ENCODE measurements at places on chromosomes 5 and 9. TPM values are rescaled to one million over a fixed set of nuclear protein-coding genes. Genes with fewer than 3 reads are reported as not detected.

ICE1 gene
- polyA plus RNA-seq, result 9.0 TPM

IFNA13 gene
- not detected for polyA plus RNA-seq

SEMA6A gene
- 0.50 TPM for polyA plus RNA-seq

LEAP2 gene
- polyA plus RNA-seq, result 0.36 TPM

PDE6A gene
- not detected for polyA plus RNA-seq

ANKRD20A1 gene
- not detected for polyA plus RNA-seq

GRCh38 chr9:121607434-121608167 is 43.8 kb upstream of the DAB2IP start:
- peak; percentile 60 for DNase-seq

DNA sequence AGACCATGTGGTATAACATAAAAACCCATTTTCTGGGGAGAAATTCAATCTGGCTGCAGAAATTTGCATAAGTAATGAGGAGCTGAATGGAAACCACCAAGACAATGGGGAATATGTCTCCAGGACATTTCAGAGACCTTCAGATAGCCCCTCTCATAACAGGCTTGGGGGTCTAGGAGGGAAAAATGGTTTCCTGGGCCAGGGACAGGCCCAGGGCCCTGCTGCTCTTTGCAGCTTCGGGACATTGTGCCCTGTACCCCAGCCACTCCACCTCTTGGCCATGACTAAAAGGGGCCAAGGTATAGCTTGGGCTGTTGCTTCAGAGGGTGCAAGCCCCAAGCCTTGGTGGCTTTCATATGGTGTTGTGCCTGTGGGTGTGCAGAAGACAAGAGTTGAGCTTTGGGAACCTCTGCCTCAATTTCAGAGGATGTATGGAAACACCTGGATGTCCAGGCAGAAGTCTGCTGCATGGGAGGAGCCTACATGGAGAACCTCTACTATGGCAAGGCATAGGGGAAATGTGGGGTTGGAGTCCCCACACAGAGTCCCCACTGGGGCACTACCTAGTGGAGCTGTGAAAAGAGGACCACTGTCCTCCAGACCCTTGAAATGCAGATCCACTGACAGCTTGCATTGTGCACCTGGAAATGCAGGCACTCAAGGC is 30.4 kb downstream of the MRPS30 start:
- DNase-seq, result no peak

DNA sequence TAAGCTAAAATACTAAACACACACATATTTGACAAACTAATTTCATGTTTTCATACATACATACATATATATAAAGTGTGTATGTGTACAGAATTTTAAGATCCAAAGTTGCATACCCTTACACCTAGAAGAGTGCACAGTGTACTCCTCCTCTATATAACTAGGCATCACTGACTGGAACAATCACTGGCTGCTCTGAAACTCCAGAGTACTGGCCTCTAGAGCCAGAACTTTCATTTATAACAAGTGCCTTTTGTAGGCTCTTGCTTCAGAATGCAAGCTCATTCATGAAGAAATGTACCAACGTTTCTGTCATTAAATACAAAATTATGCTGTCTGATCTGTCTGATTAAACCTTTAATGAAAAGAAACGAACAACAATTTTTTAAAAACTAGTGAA is 4.0 kb downstream of the LEAP2 start:
- no peak for DNase-seq

DNA sequence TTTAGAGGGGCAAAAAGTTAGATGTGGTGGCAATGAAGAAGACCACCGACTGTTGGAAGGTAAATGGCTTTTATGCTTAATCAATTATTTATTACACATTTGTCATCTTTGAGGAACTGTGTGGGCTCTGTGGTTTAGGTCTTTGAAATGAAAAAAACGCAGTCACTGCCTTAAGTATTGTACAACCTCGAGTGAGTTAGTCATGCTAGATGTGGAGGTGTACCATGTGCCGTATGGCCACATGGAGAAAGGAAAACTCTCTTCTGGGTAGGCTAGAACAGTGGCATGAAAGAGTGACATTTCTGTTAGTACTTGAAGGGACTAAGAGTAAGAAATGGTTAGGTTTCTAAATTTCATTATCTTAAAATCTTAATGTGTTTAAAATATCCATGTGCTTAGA is 166.1 kb downstream of the HACD4 start:
- no peak for DNase-seq

- no peak for DNase-seq
These were observed 81.2 kb downstream of the CNTLN start for GRCh38 chr9:17216011-17216410.

DNA sequence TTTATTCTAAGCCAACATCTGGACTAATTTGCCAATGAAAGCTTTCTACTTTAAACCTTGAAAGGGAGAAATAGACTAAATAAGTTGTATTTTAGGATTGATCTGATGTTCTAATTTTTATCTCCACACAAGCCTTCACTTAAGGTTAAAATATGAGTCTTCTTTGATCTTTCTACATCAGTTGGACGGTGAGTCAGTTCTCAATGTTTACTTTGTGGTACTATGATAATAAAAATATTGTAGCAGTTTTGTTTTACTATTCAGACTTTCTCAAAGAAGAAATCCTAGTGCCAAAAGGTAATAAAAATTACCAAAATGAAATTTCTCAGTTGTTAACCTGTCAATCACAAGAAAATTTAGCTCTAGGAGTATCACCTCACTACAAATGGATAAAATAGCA is 203.5 kb upstream of the RGMB start:
- DNase-seq, result peak; percentile 82

DNA sequence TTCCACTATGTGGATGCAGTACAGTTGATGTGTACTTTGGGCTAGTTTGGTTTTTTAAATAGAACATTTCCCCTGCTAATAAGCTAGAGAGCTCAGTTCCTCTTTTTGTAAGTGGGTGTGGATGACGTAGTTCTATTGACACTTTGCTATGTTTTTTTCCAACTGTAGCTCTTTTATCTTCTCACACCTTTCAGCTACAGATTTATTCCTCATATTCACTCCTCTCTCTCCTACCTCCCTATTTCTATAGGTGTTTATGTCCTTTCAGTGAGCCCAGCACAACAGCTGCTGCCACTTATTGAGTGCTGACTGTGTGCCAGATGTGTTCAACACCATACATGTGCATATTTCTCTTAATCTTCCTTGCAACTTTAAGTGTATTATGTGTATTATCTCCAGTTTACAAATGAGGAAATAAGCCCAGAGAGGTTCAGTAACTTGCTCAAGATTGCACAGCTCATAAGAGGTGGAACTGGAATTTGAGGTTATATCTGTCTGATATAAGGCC is 215.7 kb downstream of the SEMA6A start:
- DNase-seq, result no peak

All from IMR-90 (cell line).